Naive thymus-derived CD8-positive, alpha-beta T cell (primary cell): ENCODE measurements at places on chromosomes 6 and 20. TPM values are rescaled to one million over a fixed set of nuclear protein-coding genes. Genes with fewer than 3 reads are reported as not detected.

LY86 gene
- polyA plus RNA-seq = 6.0 TPM

DNA sequence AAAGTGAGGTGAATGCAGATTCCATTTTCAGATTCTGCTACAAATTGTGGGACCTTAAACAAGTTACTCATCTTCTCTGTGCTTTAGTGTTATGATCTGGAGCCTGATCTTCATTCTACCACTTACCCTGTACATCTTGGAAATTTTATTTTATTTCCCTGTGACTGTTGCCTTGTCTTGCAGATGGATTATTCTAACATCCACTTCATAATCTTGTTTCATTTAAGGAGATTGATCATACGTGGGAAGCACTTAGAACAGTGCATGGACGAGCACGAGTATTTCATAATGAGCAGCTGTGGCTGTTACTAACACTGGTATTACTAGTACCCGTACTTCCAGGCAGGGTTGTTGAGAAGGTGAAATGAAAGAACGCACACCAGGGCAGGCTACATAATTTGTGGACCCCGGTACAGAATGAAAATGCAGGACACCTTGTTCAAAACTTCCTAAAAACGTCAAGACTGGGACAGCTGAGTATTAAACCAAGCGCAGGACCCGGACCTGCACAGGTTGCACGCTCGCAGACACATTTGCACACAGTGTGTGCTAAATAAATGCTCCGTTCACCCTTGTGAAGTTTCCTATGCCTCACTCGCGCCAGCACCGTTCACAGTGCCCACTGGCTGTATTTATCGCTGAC is 535 bp upstream of the CCDC170 start:
- no peaks in the 10 kb centered on the region for H3K36me3 ChIP-seq
- no peak for DNase-seq
- H3K27ac ChIP-seq = no peak overlapping the region

GINS1 gene
- polyA plus RNA-seq = 0.89 TPM

DNA sequence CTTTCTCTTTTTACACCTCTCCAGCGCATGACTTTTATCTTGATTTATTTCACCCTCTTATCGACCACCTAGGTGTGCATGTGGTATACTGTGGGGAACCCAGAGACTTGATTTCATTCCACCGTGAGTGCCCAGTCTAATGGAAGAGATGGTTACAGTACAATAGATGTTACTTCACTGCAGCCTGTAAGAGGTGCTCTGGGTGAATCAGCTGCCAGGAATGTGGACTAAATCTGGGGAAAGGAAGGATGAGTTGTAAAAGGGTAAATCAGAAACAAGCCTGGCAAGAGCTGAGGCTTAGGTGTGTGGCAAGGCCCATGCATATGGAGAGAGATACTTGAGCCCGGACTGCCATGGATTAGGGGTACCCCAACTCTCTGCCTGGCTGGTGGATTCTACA is 7.4 kb downstream of the STK35 start:
- peaks cover 98% of the 10 kb centered on the region for H3K4me1 ChIP-seq
- no peak overlapping the region for H3K27ac ChIP-seq
- peak overlapping the region; percentile 19 for H3K4me3 ChIP-seq

LY6G6F gene
- not detected for polyA plus RNA-seq

GRCh38 chr6:142857233-142857761 is 87.7 kb downstream of the HIVEP2 start:
- no peaks in the 10 kb centered on the region for H3K27me3 ChIP-seq
- peak overlapping the region; percentile 86 for H3K4me3 ChIP-seq
- peaks cover 5% of the 10 kb centered on the region for H3K36me3 ChIP-seq
- peak overlapping the region; percentile 97 for H3K27ac ChIP-seq

GRCh38 chr6:47440719-47441118 is 36.9 kb upstream of the CD2AP start:
- no peak overlapping the region for H3K27ac ChIP-seq
- H3K4me3 ChIP-seq = no peak overlapping the region
- no peaks in the 10 kb centered on the region for H3K27me3 ChIP-seq
- DNase-seq = no peak
- no peaks in the 10 kb centered on the region for H3K4me1 ChIP-seq

- DNase-seq = no peak
- peak overlapping the region; percentile 51 for H3K27ac ChIP-seq
- H3K4me3 ChIP-seq = peak overlapping the region; percentile 42
- H3K4me1 ChIP-seq = peaks cover 32% of the 10 kb centered on the region
- H3K27me3 ChIP-seq = no peaks in the 10 kb centered on the region
Measured at GRCh38 chr6:143845033-143845432, 1.9 kb downstream of the LTV1 start.

- H3K4me1 ChIP-seq = peaks cover 19% of the 10 kb centered on the region
- no peak overlapping the region for H3K4me3 ChIP-seq
- no peak overlapping the region for H3K27ac ChIP-seq
- H3K27me3 ChIP-seq = peaks cover 5% of the 10 kb centered on the region
- peaks cover 14% of the 10 kb centered on the region for H3K36me3 ChIP-seq
Measured at GRCh38 chr6:57216235-57217101, 5.6 kb downstream of the RAB23 start.

DNA sequence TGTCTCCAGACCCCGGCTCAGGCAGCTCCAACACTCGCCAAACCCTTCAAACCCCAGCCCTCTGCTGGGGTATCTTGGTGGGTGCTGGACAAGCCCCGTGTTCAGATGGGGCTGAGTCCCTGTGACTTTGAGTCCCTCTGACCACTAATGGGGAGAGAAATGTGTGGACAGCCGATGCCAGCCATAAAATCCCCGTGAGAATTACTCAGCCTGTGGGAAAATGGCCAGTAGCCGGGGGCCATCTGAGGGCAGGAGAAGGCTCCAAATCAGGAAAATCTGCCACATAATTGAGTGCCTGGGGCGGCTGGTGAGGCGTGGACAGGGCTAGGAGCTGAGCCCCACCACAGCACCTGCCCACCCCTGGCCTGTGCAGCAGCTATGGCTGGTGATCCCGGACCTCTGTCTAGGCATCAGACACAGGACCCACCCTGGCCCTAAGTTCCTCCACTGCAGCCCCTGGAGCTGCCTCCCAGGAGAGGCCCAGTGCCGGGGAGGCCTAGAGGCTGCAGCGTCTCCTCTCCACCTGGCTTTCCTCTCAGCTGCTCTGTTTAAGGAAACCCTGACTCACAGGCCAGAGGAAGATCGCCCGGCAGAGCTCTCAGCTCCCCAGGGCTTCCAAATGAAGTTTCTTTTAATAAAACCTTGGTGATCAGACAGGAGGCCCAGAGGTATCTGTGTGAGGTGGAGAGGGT is 53.7 kb upstream of the SLCO4A1 start:
- H3K4me3 ChIP-seq = no peak overlapping the region
- H3K27me3 ChIP-seq = peaks cover 8% of the 10 kb centered on the region
- no peaks in the 10 kb centered on the region for H3K4me1 ChIP-seq
- no peaks in the 10 kb centered on the region for H3K36me3 ChIP-seq
- H3K27ac ChIP-seq = no peak overlapping the region

BPIFA2 gene
- not detected for polyA plus RNA-seq

MATN4 gene
- not detected for polyA plus RNA-seq

- peaks cover 12% of the 10 kb centered on the region for H3K27me3 ChIP-seq
- H3K4me1 ChIP-seq = no peaks in the 10 kb centered on the region
- no peak overlapping the region for H3K27ac ChIP-seq
Measured at GRCh38 chr6:105890521-105891244, 195.5 kb upstream of the PRDM1 start.

GRCh38 chr6:21665392-21666200 is 72.0 kb downstream of the SOX4 start:
- H3K4me1 ChIP-seq = peaks cover 34% of the 10 kb centered on the region
- DNase-seq = no peak
- peaks cover 6% of the 10 kb centered on the region for H3K36me3 ChIP-seq
- peaks cover 64% of the 10 kb centered on the region for H3K27me3 ChIP-seq

DNA sequence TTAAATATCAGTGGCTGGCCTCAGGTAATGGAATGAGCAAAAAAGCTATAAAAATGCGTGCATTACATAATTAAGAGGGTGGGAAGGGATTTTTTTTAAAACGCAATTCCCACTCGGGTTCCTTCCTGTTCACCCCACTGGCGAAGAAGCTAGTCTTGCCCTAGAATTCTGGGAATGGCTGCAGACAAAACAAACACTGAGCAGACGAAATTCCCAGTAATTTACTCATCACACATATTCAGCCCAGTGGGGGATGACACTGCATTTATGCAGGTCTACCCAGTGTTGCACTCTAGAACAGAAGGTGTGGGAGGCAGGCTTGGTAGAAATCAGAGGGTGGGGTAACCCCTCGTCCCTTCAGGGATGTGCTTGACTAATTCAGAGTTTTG is 2695.0 kb upstream of the DEFB115 start:
- H3K27ac ChIP-seq = no peak overlapping the region
- no peak for DNase-seq
- no peaks in the 10 kb centered on the region for H3K4me1 ChIP-seq
- no peak overlapping the region for H3K4me3 ChIP-seq

FBXO9 gene
- polyA plus RNA-seq = 46.1 TPM

COX4I2 gene
- polyA plus RNA-seq = not detected

ENPP1 gene
- polyA plus RNA-seq = not detected

HLA-DRB1 gene
- polyA plus RNA-seq = 1.1 TPM

DNA sequence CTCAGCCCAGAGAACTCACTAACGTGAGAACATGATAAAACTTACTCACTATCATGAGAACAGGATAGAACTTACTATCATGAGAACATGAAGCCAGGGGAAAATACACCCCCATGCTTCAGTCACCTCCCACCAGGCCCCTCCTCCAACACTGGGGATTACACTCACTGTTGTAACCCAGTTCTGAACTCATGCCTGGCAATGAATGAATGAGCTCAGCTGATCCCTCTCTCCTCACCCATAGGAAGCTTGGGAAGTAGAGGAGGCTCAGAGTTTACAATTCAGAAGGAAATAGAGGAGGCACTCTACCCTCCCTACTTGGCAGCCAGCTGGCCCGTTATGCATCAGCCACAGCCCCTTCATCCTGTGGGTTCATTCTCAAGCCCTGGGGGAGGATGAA is 102.5 kb downstream of the EYA2 start:
- no peaks in the 10 kb centered on the region for H3K36me3 ChIP-seq
- H3K27ac ChIP-seq = no peak overlapping the region
- no peaks in the 10 kb centered on the region for H3K4me1 ChIP-seq
- peaks cover 52% of the 10 kb centered on the region for H3K27me3 ChIP-seq
- DNase-seq = no peak

NR2E1 gene
- not detected for polyA plus RNA-seq
